ENCODE measurements at places on chromosomes 5 and 9.

DNA sequence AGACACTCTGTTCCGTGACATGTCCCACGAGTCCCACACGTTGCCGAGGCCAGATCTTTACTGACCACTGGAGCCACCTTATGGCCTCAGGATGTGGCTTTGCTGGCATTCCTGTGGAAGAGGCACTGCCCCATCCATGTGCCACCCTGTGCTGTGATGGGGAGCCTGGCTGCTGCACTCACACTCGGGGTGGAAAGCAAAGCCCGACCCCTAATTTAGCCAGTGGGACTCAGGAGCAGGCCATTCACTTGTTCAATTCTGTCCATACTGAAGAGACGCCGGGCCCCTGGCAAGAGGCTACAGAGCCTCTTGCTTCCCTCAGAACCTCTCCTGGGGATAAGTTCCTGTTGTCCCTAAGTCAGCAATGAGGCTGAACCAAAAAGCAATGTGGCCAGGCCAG, 18.6 kb upstream of the CEP72 start:
- no peak for DNase-seq

DNA sequence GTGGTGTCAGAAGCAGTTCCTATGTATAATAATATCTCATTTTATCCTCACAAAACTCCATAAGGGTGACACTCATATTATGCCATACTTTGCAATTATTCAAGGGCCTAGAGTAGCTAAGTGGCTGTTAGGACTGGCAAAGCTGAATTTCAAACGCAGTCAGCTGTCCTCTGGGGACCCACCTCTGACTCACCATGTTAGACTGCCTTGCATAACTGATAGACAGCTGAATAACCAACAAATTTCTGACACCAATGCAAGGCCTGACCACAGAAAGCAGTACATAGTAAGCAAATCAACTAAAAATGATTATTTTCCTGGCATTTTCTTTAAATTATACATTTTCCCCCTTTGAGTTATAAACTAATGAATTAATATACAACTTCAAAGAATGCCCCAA, 251.6 kb upstream of the PTGER4 start:
- DNase-seq: no peak

DNA sequence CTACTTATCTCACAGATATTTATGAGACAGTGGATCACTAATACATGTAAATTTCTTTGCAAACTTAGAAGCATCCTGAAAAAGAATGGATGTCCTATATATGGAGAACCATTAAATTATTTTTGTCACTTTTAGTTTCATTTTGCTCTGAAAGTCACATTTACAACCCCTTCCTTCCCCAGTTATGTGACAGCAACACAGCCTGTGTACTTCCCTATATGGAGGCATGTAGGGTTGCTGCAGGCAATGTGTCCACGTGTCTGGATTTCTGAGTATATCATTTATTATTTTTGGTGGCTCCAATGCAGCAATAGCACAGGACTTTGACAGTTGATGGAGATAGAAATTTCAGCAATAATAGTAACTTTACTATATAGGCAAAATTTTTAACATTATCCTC, 156.4 kb downstream of the ST8SIA4 start:
- no peak for DNase-seq

DNA sequence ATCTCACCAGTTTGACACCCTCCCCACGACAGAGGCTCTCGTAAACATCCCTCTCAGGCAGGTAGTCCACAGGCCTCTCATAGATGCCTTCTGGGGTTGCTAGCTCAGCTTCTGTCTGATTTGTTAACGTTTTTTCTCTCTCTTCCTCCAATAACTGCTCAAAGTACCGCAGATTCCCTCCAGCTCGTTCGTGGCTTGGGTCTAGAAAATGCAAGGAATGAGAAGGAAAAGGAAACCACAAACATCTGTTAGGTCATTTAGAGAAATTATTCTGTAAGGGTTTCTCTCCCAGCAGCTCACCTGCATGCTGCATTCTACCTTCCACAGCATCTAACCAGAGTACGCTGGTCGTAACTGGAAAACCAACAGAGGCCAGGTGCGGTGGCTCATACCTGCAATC, 18.5 kb downstream of the P4HA2 start:
- DNase-seq: no peak

DNA sequence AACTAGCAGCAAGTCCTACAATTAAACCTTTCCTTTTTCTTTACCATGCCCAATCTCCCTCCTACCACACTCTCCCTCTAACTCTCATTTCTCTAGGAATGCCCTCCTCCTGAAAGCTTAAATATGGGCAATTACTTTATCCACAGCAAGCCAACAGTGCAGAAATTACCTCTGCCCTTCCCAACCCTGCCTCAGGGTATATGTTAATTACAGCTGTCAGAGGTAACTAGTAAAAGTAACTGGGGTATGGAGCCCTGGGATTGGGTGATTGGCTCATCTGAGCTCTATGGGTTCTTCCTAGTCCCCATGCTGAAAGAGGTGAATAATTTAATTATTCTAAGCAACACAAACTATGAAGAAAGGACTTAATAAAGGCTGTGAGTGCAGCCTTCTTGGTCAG, 478.9 kb upstream of the NMUR2 start:
- DNase-seq: no peak

DNA sequence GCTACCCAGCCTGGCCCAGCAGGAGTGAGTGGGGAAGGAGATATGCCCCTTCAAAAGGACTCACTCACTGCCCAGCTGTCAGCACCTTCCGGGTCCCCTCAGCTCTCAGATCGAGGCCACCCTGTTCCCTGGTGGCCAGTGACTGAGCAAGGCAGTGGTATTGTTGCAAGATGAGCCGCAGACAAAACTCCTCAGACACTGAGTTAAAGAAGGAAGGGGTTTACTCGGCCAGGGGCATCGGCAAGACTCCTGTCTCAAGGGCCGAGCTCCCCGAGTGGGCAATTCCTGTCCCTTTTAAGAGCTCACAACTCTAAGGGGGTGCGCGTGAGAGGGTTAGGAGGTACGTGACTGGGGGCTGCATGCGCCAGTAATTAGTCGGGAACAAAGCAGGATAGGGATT, 9.7 kb upstream of the N4BP3 start:
- no peak for DNase-seq

GRCh38 chr5:64869419-64869818, 100.7 kb downstream of the CWC27 start:
- DNase-seq: no peak

GRCh38 chr5:111530298-111530740, 18.0 kb upstream of the STARD4 start:
- DNase-seq: peak; percentile 57

DNA sequence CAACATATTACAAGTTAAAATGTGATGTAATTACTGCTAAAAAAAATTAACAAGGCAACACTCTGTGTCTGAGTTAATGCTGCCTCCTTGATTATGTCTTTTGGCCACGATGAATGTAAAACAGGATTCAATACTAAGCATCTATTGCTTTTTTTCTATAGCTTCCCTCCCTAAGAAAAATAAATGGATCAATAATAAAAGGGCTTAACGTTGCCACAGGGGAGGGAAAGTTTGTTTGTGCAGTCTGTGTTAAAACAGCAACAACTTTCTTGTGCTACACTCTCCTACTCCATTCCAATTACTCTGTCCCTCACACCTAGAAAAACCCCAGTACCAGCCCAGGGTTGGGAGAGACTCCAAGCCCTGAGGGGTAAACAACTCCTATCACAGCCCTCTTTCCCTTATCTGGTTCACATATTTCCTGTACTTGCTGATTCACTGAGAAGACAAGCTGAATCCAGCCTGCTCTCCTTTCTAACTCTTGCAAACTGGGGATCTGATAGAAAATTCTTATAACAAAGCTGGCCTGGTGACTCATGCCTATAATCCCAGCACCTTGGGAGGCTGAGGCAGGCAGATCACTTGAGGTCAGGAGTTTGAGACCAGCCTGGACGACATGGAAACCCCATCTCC, 44.8 kb downstream of the PTPN3 start:
- no peak for DNase-seq

DNA sequence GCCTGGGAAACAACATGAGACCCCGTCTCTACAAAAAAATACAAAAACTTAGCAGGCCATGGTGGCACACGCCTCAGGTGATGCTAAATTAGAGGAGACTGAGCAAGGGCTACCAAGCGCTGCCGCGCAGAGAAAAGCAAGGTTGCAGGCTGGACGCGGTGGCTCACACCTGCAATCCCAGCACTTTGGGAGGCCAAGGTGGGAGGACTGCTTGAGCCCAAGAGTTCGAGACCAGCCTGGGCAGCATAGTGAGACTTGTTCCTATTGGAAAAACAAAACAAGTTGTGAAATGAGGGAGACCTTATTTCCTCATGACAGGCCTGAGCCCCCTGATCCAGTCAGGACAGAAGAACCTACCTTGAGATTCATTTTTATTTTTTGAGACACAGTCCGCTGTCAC, 11.5 kb downstream of the RNF44 start:
- no peak for DNase-seq

DNA sequence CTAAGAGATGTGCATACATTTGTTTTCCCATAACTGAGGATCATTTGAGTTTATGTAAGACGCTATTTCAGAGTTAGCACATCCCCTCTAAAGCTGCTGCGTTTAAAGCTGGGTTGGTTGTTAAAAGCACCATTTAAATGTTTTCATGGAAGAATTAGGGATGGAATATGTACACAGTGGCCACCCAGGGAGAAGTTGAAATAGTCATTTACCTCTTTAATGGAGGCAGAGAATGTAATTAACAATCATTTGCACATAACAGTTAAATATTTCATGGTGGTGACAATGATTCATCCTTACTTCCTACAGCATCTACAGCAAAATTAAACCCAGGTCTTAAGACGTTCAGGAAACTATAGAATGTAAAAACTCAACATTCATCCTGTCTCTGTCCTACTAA, 100.3 kb downstream of the KIF4B start:
- no peak for DNase-seq

GRCh38 chr5:18920966-18921365, 1067.0 kb downstream of the CDH18 start:
- DNase-seq: no peak

DNA sequence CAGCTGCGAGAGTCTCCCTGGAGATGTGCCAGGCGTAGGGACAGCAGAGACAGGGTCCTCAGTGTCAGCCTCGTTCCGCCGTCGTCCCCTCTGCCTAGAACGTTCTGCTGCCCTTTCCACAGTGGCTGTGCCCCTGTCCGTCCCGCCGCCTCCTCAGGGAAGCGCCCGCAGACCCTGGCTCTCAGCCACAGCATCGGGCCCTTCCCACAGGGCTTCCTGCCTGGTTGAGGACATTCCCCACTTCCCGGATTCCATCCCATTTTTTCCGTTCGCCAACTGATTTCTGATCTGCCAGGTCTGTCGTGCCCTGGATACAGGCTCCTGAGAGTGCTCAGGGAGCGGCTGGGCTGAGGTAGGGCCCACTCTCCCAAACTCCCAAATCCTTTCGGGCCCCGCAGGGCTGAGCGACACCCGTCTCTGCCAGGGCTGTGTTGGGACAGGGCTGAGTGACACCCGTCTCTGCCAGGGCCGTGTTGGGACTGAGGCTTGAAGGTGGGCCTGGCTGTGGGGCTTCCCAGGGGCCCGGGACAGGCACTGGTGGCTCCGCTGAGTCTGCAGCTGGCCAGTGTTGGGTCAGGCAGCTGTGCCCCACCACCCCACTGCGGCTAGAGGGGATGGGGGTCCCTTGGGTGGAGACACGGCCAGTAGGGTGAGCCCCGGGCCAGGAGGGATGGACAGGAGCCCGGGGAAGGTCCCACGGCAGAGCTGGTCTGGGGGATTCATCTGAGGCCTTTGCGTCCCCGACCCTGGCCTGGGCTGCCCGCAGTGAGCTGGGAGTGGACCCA, 15.9 kb downstream of the DNLZ start:
- DNase-seq: no peak

DNA sequence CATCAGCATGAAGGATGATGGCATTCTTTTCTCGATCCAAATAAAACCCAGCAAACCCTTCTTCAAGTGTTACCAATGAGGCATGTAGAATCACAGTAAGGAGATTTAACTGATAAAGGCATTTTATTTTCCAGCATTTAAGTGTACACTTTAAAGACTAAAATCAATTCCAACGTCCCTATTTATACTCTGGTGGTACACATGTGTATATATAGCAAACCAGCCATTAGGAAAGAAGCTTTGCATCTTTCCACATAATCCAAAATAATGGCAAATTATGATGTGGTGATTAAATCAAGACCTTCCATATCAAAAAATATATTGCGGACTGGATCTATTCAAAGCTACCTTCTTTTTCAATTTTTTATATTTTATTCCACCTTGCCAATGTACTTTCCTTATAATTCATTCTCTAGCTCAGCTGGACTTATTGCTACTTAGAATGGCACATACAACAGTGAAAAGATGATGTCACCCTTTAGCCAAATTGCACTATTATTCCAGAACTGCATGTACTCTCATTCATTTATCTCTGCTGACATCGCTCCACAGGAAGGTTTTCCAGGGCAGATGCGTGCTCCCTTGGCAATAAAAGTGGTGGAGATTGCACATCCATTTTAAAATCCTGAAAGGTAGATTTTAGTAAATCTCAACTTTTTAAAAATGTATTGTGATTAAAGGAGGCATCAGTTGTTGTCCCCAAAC, 63.3 kb upstream of the SLC30A5 start:
- no peak for DNase-seq

- no peak for DNase-seq
These were observed 89.5 kb downstream of the LMX1B start for GRCh38 chr9:126703002-126703865.

DNA sequence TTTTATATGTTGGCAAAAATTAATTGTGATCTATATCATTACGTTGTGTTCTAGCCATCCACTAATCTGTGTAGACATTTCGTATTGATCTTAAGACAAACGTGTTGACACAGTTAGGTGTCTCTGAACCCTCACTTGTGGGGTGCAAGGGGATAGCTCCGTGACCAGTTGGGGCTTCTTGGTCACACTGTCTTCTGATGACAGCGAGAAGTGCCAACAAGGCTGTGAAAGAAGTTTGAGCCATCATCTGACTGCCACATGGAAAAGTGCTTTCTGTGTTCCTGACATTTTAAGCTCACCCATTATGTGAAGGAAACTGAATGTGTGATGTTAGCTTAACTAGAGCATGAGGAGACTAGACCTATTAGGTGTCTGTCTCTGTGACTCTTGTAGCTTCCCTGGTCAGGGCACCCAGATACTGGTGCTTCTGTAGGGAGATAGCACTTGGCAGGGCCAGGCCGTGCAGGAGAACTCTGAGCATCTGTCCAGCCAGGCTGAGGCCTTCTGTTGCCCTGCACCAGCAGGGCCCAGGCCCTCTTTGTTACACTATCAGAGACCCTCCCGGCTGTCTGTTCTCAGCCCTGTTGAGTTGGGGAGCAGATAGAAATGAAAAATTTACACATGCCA, 52.8 kb upstream of the PHF2 start:
- no peak for DNase-seq

GRCh38 chr9:34331196-34331595, 1.8 kb downstream of the NUDT2 start:
- DNase-seq: no peak

- no peak for DNase-seq
These were observed 39.8 kb downstream of the SLC35D2 start for GRCh38 chr9:96343515-96344360.

DNA sequence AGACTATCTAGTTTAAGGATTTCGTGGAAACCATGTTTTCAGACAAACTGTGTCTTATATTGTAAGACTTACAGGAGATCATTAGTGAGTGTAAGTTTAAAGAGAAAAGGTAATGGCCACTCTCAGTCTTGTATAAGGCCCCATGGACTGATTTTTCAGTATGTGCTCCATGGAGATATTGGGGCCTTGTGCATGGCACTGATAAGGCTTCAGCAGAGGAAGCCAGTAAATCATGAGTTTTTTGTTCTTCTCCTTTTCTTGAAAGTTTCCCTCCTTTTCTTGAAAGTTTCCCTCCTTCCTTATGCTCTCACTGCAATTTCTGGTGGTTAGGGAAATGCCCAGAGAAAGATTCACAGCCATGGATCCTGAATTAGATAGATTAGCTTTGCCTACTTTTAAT, 471.3 kb downstream of the LRRC70 start:
- no peak for DNase-seq

GRCh38 chr5:82601861-82602260, 323.7 kb upstream of the RPS23 start:
- no peak for DNase-seq

Data from stimulated activated CD8-positive, alpha-beta memory T cell treated with anti-CD3 and anti-CD28 coated beads, Interleukin-4, amount 100 ng/mL, for 1 hour (primary cell).